ENCODE measurements at places on chromosomes 1 and 21.

DNA sequence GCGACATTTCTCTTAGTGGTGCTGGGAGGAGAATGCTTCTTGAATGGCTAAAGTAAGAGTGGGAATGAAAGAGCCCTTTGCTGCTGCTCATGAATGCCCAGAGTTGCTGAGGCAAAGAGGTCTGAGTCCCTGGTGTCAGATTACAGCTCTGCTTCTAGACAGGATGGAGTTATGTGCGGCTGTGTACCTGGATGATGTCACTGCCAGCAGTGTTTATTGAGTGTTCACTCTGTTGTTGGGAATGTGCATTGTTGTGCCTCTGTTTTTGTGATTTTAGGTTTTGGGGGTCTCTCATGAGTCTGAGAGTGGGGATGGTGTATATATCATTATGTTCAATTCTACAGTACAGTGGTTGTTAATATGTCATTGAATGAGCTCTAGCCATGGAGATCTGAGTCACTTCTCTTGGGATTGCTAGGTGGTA is 2.7 kb downstream of the CDC14A start:
- peak; percentile 43 for DNase-seq

DNA sequence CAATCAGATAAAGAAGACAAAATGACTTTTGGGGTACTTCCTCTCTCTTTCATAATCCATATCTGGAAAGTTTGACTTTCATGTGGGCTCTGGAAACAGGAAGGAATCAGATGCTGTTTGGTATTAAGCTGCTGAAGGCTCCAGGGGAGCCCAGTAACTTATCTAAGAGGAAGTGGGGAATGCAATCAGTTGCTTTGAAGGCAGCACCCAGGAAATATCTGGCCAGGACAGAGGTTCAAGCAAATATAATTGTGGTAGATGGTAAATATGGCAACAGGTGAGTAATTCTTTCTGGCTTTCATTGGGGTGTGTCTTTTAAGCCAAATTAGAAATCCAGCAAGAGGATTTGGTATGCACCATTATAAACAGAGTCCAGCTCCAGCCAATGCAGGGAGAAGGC is 44.4 kb downstream of the COLGALT2 start:
- DNase-seq, result no peak

DNA sequence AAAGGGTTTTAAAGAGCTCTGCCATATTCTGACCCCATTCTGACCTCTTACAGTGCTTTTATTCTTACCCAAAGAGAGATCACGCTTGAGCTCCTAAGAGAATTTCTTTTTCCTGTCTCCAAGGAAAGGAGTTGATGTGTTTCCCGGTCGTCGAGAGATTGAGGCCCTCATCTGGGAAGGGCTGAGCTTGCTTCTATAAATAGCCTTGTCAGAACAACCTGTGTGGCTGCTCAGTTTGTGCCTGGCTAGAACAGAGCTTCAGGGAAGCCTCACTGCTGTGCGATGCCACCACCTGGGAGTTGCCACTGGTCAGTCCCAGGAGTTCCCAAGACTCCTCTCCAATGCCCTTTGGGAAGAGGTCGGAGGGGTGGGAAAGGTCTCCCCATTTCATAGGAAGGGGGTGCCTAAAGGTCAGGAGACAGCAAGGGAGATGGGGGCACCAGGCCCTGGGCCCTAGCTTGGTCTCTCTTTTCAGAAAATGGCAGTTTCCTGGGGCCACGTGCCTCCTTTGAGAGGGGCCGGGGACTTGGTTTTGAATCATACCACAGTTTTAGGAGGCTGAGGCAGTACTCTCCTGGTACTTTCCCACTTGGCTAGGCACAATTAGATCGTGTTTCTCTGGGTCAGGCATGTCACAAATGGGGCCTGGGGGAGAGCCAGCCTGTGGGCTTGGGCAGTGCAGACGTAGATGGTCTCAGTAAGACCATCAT is 52.1 kb downstream of the EIF2D start:
- no peak for DNase-seq

GRCh38 chr1:4963251-4963650 is 308.8 kb downstream of the AJAP1 start:
- DNase-seq, result no peak

DNA sequence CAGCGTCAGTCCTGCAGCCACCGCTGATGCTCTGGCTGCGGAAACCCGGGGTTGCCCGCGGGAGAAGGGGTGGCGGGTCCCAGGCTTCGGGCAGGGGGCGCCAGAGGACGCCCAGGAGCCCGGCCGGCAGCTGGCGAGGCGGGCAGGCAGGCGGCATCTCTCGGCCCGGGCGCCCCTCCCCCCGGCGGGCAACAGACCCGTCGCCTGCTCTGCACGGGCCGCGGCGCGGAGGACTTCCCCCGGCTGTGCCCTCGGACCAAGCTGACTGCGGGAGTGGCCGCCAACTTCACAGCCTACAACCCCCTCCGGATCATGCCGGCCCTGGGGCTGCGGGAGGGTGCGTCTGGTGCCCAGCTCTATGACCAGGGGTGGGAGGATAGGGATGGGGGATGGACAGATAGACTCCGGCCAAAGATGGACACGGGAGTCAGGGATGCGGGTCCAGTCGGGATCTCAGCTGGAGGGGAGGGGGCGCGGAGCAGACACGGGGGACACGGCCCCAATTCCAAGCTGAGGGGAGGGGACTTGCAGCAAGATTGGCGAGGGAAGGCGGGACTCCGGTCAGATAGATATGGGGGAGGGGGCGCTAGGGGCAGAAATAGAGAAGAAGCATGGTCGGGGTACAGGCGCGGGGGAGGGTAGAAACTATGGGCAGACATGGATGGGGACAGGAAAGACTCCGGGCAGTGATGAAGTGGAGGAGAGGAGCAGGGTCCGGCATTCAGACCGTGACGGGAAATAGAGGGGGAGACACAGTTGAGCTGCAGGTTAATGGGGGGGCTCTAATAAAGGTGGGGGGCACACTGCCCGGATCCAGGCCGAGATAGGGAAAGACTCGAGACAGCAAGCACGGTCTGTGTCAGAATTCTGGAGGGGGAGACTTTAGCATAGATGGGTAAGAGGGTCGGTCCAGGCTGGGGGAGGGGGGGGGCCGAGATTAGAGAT is 1.1 kb downstream of the ADGRB2 start:
- no peak for DNase-seq

DNA sequence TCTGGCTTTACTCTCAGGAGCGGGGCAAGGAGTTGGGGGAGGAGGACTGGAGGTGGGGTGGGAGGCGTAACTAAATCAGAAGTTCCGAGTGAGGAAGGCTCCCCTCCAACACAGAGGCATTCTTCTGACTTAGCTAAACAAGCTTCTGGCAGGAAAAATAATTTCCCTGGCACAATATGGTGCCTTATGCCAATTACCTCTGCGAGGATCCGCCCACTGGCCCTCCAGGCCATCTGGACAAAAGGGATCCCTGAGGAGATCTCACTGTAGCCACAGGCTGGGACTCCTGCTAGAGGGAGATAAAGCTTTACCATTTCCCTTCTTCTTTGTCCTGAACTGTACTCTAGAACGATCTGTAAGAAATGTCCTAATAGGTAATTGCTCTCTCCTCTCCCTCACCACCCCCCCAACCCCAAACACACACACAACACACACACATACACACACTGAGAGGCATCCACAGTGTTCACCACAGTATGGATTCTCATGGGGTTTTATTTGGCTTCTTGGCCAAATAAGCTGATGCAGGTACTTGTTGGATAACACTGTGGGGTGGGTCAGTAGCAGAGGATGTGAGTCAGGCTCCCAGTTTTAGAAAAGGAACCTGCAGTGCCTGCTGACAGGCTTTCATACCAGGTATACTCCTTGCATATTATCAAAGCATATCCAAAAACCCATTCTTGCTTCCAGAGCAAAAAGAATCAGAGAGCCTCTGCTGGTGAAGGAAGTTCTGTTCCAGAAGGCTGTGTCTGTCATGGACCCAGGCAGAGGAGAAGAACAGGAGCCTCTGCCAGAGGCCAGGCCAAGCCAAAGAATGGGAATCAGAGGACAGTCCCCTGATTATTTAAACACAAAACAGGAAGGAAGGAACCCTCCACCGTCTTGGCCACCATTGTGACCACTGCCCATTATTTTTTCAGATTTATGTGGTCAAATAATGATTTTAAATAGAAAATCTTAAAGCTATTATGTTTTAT is 169.1 kb downstream of the C1orf21 start:
- no peak for DNase-seq

- DNase-seq, result no peak
Observed at GRCh38 chr1:170067253-170067819, 7.2 kb downstream of the KIFAP3 start.

DNA sequence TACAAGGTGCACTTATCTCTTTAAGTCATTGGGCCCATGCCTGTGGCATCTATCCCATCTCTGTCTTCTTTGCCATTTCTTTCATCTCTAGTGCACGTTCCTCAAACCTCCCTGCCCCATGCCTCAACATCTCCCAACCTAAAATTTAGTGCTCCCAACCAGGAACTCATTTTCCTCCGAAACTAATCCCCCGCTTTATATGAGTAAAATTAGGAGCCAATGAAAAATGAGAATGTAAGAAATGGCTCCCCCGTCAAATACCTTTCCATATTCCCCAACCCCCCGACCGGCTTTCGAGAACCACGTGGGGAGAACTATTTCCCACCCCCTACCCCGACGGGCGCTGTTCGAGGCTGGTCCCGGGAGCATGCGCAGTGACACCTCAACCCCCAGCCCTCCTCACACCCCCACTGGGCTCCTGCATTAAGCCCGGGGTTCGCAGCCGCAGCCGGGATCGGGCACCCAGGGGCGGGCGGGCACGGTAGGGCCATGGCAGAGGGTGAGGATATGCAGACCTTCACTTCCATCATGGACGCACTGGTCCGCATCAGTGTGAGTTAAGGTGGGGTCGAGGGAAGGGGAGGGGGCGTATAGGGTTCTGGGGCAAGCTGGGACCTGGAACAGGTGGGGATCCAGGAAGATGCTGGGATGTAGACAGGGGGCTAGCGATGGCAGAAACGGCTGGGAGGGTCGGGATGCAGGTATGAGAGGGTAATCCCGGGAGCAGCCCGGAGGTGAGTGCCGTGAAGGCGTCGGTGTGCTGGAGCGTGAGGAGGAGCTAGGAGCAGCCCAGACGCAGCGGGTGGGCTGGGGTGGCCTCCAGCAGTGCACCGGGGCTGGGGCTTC is at the start of gene TRIM46:
TSS of gene TRIM46 (plus strand) at position 372 of the 846 bp plus-strand sequence. CDS start at position 490, 118 bp downstream.
- no peak for DNase-seq

- no peak for DNase-seq
Observed at GRCh38 chr21:44972821-44973220, 33.0 kb downstream of the SLX9 start.

GRCh38 chr1:12065872-12066271 is 2.8 kb downstream of the TNFRSF8 start:
- DNase-seq, result no peak

GRCh38 chr1:210629276-210629675 is 300.6 kb downstream of the HHAT start:
- DNase-seq, result no peak

GRCh38 chr1:89098857-89099256 is 27.1 kb downstream of the GBP2 start:
- DNase-seq, result no peak

DNA sequence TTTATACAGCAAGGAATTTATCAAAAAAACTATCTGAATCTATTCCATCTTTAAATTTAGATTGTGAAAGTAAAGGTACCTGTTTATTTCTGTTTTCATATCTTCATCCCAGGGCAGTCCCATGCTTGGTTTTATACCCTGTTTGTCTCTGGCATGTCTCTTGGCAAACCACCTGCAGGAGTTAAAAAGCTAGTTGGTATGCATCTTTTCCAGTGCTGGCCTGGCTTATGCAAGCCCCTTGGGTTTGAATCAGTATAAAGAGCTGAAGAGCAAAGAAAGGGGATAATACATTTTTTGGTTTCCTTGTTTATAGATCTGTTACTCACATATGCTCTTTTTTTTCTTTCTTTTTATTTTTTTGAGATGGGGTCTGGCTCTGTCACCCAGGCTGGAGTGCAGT is 37.8 kb downstream of the LRRC8C start:
- DNase-seq, result no peak

DNA sequence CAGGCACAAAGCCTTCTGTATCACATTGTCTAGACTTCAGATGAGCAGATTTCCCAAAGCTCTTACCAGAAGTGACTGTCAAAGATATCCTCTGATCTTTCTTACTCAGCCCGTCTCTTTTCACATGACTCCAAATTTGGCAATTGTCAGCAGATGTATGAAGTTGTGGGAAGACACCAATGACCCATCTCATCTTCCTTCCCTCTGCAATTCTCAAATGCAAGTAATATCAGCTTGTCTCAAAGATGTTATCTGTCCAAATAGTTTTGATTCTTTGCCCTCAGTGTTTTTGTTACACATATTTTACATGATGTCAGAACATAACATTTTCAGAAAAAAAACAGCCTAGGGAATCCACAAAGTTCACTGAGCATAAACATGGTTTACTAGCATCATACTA is 45.1 kb upstream of the RGS2 start:
- DNase-seq, result no peak

GRCh38 chr1:186839041-186839400 is 10.3 kb downstream of the PLA2G4A start:
- DNase-seq, result no peak

All from astrocyte of the cerebellum (primary cell).